ENCODE measurements at places on chromosomes 7 and 10.

DNA sequence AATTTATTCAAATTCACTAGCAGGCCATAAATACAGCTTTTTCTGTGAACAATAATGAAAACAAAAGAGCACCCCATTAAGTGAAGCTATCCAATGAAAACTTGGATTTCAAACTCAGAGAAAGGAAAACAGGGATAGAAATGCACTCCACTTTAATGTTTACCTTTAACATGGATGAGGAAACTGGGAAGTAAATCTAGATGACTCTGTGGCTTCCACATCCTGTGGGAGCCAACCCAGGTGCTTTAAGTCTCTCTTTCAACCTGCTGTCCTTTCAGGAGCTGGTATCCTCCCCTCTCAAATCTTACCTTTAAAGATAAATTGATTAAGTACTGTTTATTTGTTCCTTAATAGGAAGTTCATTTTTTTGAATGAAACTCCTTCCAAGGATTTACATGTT, 21.5 kb upstream of the SGMS1 start:
- DNase-seq = no peak

GRCh38 chr7:156496865-156497264, 143.7 kb upstream of the RNF32 start:
- DNase-seq = no peak

DNA sequence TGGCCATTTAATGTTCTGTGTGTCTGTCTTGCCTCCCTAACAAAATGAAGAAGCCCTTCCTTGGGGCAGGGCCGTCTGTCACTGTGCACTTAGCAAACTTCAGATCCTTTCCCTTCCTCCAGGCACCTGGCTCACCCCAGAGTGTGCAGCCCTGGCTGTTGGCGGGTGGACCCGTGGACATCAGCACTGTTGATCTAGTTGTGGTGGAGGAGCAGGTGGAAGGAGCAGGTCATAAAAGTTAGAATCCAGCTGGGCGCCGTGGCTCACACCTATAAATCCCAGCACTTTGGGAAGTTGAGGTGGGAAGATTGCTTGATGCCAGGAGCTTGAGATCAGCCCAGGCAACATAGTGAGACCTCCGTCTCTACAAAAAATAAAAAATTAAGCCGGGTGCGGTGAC, 12.7 kb downstream of the RAB19 start:
- no peak for DNase-seq

GRCh38 chr10:51875610-51876009, 176.2 kb upstream of the CSTF2T start:
- DNase-seq = no peak

GRCh38 chr10:31683682-31684081, 244.9 kb downstream of the ARHGAP12 start:
- no peak for DNase-seq

GRCh38 chr7:98250789-98251188, 1.2 kb downstream of the TECPR1 start:
- peak; percentile 10 for DNase-seq

DNA sequence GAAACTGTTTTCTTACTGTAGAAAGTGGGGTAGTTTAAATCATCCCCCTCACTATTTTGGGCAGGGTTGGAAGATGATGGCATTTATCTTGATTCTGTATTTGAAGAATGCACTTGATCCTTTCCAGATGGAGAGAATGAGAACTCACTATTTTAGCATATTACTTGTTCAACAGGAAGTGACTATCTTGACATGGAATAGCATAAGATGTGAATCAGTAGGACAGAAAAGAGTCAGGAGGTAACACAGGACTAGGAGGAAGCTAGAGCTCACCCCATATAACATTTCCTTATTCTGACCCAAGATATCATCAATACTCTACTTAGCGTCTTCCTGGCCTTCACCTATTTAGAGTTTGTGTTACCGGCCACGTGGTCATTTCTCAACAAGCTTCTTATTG, 400.2 kb downstream of the PHTF2 start:
- no peak for DNase-seq

GRCh38 chr7:23530405-23530804, 1.4 kb downstream of the TRA2A start:
- no peak for DNase-seq

DNA sequence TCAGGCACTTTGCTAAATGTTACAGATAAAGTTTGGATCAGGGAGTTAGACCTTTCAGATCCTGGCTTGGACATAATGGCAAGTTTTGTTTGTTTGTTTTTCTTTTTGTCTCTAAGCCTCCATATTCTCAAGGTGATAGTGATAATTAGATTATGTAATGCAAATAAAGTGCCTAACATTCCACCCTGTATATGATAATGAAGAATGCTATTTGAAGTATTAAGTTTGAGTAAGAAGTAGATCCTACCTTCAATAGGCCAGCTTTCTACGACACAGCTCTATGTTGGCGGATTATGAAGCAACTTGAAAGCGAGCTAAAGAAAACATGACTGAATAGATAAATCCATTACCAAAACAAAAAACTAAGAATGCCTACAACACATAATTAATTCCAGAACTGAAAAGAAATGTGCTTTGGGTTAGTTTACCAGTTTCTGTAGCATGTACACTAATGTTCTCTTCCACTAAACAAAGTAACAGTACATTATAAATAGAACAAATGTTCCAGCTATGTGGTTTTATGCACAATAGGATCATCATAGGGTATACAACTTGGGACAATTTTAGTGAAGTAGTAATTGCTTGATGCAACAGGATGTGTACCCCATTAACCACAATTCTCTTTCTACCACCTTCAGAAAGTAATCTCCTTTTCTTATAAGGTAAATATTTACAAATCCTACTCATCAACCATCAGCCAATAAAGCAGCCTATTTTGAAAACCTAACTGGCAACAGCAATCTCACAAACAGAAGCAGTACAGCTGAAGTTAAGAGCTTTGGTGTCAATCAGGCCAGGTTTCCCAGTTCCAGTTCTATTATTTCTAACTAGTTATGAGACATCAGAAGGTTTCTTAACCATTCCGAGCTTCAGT, 1.5 kb downstream of the SEM1 start:
- no peak for DNase-seq

- DNase-seq = peak; percentile 75
These were observed 510 bp downstream of the ZSWIM8 start for GRCh38 chr10:73785721-73786511.

- no peak for DNase-seq
These were observed 61.9 kb downstream of the PARD3 start for GRCh38 chr10:34753014-34753757.

DNA sequence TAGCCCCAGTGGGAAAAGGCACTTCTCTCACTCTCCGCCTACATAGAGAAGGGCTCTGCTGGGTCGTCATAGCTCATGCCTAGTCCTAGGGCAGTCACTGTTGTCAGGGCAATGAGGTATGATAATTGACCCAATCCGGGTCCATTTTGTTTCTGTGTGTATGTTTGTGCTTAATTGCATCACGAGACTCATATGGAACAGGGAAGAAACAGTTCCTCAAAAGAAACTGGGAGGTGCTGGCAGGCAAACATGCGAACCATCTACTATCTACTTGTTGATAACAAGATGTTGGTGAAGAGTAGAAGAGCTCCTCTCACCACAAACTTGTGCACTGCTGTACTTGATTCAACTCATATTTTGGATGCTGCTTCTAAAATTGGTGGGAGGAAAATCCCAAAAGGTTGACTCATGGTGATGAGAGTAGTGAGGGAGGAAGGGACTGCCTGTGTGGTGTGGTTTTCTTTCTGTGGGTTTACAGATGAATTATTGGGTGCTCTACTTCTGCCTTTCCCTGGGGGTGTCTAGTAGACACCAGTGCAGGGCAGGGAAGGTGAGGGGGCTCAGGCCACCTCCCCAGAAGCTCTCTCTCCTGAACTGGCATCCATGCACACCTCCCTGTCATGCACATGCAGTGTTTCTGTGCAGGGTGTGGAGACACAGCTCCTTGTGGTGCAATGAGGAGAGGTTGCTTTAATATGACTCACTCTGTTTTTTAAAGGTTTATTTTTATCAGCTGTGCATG, 29.4 kb downstream of the LSMEM1 start:
- no peak for DNase-seq

DNA sequence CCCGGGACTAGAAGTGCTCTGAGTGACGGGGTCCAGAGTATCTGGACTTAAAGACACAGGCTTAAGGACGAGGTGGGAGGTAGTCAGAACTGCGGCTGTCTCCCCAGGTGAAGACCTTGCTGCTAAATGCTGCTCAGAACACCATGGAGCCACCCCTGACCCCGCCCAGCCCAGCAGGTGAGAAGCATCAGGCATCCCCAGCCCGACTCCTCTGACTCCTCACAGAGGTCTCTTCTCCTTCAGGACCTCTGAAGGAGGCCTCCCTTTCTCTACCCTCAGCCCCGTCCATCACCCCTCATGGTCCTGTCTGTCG, 5.8 kb downstream of the NFKB2 start:
- no peak for DNase-seq

- no peak for DNase-seq
These were observed 851.0 kb downstream of the KCNMA1 start for GRCh38 chr10:76786504-76787072.

- no peak for DNase-seq
These were observed 27.5 kb downstream of the PVRIG start for GRCh38 chr7:100247152-100247757.

GRCh38 chr10:10313149-10313835, 704.4 kb upstream of the CELF2 start:
- DNase-seq = no peak

- no peak for DNase-seq
These were observed 56.1 kb downstream of the ZRANB1 start for GRCh38 chr10:124997771-124998623.

- DNase-seq = no peak
These were observed 363.4 kb downstream of the GLRX3 start for GRCh38 chr10:130499541-130499940.

- DNase-seq = no peak
These were observed 32.0 kb upstream of the WAPL start for GRCh38 chr10:86553639-86554038.

DNA sequence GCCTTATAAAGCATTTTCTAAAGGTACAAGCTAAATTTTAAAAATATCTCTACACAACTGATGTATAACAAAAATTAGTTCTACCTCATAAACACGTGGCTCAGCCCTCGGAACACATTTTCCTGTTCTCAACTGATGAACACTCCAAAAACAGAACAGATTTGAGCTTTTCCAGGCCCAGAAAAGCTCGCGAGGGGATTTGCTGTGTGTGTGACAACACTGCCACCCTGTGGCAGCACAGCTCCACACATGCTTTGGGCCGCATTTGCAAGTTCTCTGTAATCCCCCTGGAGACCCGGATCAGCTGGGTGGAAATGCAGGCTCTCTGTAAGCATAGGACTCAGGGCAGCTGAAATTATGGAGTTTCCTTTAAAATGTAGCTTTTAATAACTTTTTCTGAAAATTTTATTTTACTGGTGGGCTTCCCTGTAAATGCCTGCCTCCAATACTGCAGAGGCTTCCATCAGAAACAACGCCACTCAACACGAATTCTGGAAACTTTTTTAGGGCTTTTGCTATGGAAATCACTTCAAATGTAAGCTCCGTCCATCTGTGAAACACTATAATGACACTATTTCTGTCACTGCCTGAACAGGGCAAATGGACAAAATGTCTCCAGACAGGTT, 155.5 kb downstream of the COBL start:
- peak; percentile 30 for DNase-seq

DNA sequence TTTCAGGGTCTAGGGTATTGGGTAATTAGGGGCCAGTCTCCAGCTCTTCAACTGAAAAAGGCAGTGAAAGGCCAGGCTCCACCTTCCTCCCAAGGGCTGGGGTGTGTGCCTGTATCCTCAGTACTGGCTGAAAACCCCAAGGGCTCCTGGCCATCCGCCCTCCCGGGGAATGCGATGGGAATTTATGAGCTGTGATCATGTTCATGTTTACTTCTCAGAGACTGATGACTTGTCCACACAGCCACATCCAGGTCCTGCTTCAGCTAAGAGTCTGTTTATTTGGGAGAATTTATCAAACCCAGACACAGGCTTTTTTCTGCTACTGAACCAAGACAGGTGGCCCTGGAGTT, 91.7 kb downstream of the CCDC3 start:
- no peak for DNase-seq

- no peak for DNase-seq
These were observed 56.1 kb downstream of the ZNF783 start for GRCh38 chr7:149317986-149318672.

GRCh38 chr7:22108151-22108845, 162.6 kb upstream of the CDCA7L start:
- DNase-seq = no peak

- DNase-seq = no peak
These were observed 14.7 kb upstream of the ASB4 start for GRCh38 chr7:95471071-95471470.

DNA sequence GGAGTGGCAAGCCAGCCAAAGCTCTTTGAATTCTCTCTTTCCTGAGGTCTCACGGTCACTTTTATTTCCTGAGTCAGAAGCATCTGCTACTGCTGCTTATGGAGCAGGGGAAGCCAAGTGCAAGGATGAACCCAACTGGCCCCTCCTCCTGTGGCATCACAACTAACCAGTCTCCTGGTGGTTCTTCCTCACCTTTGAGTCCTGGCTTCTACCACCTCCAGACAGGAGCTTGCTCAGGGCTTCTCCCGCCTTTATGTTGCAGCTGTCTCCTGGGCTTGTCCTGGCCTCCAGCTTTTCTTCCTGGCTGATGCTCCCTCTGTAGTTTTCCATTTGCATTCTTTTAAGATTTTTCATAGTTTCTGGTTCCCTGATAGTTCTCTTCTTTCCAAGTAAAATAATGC, 349.7 kb upstream of the NRP1 start:
- no peak for DNase-seq

DNA sequence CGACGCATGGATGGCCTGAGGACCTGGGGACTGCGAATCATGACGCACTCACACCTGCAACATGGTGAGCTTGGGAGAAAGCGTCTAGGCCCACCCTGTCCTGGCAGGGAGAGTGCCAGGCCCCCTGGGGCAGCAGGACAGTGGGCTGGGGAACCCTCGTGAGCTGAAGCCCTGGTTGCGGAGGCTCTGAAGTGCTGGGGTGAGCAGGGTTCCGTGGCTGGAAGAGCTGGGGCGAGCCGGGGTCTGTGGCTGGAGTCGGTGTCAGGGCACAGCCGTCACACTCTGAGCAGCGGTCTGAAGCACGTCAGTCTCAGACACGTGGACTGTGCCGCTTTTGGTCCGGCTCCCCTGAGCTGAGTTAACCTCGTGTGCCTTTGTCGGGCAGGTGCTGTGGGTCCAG, 4.7 kb downstream of the SUN1 start:
- DNase-seq = no peak

DNA sequence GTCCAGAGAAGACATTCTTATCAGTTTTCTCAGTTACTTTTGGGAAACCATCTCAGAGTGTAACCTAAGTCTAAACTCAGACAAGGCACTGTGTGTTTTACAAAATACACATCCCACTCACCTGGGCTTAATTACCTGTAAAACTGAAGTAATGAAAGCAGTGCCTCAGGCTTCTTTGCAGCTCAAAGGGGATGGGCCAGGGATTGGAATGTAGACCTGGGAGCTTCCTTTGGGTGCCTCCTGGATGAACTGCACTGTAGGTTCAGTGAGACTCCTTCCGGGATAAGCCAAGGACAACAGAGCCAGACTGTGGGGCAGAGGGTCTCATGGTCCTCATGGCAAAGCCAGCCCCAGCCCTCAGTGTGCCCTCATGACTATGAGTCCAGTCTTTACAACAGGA, 672.4 kb upstream of the GALNT17 start:
- no peak for DNase-seq

- DNase-seq = no peak
These were observed 10.4 kb downstream of the NXPH1 start for GRCh38 chr7:8443576-8444467.

GRCh38 chr10:84329196-84329611, 815 bp downstream of the CCSER2 start:
- no peak for DNase-seq

All from CD8-positive, alpha-beta memory T cell (primary cell).